ENCODE measurements at places on chromosomes 3 and 15.

GRCh38 chr3:171986757-171987518, 52.4 kb upstream of the FNDC3B start:
- no peak for DNase-seq

DNA sequence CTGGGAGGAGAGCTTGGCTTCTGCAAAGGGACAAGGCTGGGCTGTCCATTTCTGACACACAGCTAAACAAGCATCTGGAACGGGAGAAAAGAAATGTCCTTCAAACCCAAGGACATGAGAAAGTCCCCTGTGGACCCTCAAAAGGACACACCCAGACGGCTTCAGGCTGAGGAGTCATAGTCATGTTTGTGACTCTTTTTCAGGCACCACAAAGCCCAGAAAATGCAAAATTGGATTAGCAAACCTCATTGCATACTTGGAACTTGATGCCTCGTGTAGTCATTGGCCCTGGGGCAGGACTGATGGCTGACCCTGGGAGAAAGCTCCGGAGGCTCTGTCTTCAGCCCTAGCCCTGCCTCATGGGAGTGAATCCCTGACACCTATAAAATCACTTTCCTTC, 21.5 kb downstream of the FAM174B start:
- no peak for DNase-seq

DNA sequence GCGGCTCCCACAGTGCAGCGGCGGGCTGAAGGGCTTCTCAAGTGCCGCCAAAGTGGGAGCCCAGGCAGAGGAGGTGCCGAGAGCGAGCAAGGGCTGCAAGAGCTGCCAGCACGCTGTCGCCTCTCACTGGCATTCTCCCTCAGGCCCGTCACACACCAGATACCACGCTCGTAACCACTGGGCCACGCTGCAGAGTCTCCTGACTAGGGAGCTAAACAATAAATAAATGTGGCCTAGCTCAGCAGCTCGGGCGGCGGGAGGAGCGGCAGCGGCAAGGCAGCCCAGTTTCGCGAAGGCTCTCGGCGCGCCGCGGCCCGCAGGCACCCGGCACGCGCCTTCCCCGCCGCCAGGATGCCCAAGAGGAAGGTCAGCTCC, 55.9 kb upstream of the FAM174B start:
- DNase-seq, result no peak

DNA sequence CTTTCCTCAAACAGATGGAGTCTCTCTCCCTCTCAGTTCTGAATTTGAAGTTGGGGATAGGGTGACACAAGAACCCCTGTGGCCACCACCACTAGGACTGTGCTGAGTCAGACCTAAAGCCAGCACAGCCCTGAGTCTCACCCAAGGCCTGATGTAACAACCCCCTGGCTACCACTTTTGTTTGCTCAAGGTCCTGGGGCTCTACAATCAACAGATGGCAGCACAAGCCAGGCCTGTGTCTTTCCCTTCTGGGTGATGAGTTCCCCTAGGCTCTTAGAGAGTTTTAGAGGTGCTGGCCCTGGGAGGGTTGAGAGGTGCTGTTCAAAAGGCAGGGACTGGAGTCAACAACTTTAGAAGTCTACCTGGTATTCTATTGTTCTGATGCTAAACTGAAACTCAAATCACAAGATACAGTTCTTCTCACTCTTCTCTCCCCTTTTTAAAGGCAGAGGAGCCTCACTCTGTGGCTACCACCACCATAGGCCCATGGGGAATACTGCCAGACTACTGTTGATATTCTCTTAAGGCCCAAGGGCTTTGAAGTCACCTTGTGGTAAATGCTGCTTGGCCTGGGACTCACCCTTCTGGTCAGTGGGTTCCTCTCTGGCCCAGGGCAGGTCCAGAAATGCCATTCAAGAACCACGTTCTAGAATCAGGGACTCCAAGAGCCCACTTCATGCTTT, 6.5 kb downstream of the OR5K4 start:
- DNase-seq, result no peak

DNA sequence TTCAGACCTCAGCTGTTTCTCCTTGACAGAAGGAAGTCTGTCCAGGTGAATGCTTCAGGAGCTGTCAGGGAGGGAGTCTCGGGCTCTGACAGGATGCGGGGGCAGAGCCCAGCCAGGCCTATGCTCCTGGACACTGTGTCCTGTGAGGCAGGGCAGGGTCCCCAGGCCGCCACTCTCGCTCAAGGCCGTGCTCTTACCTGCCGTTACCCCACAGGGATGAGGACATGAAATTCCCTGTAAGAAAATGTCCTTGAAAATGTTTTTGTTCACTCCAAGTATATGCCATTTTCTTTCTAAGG, 63.9 kb downstream of the BOC start:
- DNase-seq, result no peak

DNA sequence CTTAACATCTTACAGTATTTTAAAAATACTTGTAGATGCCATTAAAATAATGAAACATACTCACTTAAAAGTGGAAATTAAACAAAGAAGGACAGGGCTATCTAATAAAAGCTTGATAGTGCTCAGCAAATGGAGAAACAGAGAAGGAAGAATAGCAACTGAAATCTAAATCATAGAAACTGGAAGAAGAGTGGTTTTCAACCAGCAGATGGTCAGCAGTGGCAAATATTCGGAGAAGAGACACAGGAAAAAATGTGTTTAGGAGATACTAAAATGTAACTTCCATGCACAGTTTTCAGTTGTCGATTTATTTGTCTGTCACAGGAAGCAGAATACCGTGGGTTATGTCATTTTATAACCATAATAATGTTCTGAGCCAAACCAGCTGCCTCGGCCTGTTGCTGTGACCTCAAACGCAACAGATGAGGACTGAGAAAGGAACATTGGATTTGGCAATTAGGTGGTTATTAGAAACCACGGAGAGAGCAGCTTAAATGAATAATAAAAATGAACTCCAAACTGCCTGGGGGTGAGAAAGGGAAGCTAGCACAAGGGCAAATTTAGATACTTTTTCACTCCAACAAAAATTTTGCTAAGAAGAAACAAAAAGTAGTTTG, 246.6 kb upstream of the KCNMB2 start:
- no peak for DNase-seq

GRCh38 chr3:37712421-37712820, 149.3 kb upstream of the CTDSPL start:
- DNase-seq, result no peak

- DNase-seq, result peak; percentile 9
Measured at GRCh38 chr3:167882057-167882667, 146.6 kb downstream of the SERPINI1 start.

DNA sequence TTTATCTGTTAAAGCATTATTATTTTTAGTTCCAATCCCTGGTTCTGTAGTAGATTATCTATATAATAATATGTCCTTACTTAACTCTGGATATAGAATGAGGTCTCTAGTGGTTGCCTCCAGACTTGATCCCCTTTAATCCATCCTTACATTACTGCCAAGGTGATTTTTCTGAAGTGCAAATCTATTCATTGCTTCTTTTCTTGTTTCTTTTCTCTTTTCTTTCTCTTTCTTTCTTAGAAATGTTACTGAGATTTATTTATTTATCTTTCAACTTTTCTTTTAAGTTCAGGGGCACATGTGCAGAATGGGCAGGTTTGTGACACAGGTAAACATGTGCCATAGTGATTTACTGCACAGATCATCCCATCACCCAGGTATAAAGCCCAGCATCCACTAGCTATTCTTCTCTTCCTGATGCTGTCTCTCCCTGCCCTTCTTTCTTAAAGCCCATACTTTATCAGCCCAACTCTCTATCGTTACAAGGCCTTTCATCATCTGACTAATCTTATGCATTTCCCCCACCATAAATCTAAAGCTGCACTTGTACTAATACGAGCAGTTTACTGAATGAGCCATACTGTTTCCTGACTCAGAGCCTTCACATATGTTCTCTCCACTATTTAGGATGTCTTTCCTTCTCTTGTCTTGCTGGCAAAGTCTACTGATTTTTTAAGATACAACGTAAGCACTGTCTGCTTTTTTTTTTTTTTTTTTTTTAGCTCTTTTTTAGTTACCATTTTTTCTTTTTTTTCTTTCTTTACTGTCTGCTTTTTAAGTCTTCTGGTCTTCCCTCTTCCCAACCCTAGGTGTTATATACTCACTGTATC, 4.6 kb downstream of the GLCE start:
- DNase-seq, result no peak

- DNase-seq, result no peak
Measured at GRCh38 chr3:24714436-24714835, 219.8 kb upstream of the THRB start.

- no peak for DNase-seq
Measured at GRCh38 chr3:150073031-150073430, 102.3 kb upstream of the PFN2 start.

DNA sequence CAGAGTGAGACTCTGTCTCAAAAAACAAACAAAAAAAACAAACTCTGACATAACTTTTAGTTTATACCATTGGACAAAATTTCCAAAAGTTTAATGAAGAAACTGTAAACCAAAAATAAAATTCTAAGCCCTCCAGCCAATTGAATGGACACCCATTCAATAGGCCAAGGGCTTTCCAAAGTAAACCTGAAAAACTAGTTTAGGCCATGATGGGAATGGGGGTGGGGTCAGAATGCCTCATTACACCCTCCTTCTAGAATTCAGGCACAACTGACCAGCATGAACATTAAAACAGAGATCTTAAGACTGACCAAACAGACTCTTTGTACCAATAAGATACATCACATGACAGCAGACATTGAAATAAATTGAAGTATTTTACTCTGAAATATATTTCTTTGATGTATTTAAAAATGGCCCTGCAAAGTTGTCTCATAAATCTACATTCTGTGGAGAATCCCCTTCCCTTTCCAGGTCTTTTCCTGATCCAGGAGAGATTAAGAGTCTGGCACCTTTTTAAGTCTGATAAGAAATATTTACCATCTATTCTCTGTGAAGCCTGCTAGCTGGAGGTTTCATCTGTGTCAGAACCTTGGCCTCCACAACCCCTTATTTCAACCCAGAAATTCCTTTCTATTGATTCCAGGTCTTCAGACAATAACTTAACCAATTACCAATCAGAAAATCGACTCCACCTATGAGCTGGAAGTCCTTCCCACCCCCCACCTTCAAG, 15.7 kb downstream of the THOC7 start:
- DNase-seq, result no peak

- peak; percentile 36 for DNase-seq
Measured at GRCh38 chr15:58931987-58932588, 1.4 kb downstream of the SLTM start.

GRCh38 chr3:148642616-148643015, 55.1 kb upstream of the AGTR1 start:
- no peak for DNase-seq

GRCh38 chr3:71487418-71487817, 96.1 kb downstream of the FOXP1 start:
- no peak for DNase-seq

DNA sequence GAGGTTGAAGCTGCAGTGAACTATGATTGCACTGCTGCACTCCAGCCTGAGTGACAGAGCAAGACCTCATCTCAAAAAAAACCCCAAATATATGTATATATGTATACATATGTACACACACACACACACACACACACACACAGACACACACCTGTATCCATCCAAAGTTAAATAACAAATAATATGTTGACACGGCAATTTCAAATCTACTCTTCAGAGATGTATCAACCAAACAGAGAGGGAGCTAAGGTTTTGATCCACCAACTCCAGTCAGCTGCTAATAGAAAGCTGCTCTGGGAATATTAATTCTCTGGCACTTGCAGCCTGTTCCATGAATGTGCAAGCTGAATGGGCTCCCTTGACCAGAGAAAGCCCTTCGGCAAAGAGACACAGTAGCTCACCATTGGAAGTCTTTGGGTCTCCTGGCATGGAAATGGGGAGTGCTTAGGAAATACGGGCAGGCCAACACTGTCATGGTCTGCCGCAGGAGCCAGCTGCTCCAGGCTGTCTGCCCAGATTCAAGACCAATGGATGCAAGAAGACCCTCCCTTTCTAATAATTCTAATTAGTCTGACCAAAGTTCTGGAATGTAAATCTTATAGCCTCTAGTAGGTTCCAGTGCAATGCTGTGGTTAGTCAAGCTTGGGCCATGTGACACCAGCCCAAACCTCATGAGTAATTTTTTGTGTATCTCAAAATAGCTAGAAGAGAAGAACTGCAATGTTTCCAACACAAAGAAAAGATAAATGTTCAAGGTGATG, 299.8 kb downstream of the KBTBD8 start:
- no peak for DNase-seq

GRCh38 chr3:129574206-129574605, 31.2 kb downstream of the H1-8 start:
- DNase-seq, result no peak

DNA sequence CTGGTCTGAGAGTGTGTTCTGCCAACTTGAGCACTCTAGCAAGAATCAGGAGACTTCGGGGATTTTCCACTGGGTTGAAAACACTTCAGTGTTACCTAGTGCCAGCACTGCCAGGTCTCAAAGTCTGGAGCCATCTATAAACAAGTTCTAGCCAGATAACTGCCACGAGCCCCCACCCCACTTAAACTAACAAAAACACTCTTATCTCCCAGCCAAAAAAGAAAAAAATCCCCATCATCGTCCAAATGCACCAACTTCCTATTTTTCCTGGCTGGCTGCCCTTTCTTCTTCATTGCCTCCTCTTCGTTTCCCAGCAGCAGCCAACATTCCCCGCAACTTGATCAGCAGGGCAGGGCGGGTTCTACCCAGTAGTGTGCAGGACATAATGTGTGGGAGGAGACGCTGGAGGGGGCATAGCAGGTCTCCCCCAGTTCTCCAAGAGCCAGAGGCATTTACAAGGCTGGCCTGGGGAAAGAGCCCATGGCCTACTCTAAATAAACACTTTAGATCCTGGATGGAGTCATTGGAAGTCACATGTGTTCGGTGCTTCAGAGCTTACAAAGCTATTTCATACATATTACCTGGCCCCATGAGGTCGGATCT, 29.5 kb downstream of the C2CD4B start:
- DNase-seq, result no peak

- no peak for DNase-seq
Measured at GRCh38 chr15:85749261-85750151, 45.2 kb downstream of the KLHL25 start.

DNA sequence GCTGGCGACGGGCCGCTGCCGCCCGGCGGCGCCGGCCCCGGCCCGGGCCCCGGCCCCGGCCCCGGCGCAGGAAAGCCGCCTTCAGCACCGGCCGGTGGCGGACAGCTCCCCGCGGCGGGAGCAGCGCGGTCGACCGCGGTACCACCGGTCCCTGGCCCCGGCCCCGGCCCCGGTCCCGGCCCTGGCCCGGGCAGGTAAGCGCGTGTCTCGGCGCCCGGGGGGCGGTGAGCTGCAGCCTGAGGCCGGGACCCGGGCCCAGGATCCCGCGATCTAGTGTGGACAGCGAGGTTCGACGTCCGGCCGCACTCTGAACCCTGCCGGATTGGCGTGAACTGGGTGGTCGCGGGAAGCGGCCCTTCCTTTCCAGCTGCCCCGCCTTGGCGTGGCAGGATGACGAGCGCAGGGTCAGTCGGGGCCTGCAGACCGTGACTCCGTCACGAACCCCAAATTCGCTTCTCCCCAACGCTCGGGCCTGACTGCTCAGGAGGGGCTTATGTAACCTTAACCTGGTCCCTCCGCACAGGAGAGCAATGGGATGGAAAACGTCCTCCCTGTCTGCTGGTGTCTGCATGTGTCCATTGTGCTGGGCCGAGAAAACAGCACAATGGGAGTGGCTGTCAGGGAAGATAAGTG, 472 bp downstream of the BSN start:
- no peak for DNase-seq

Data from GM19239 (cell line).